Daoy (cell line): ENCODE measurements at places on chromosomes 3 and 15.
A peak's percentile ranks its signal among the peaks of the same experiment; 100 is the strongest.

- DNase-seq, result no peak
Observed at GRCh38 chr3:152549263-152549662, 280.5 kb downstream of the MBNL1 start.

- DNase-seq, result peak; percentile 76
Observed at GRCh38 chr3:98901119-98901391, 440 bp downstream of the DCBLD2 start.

DNA sequence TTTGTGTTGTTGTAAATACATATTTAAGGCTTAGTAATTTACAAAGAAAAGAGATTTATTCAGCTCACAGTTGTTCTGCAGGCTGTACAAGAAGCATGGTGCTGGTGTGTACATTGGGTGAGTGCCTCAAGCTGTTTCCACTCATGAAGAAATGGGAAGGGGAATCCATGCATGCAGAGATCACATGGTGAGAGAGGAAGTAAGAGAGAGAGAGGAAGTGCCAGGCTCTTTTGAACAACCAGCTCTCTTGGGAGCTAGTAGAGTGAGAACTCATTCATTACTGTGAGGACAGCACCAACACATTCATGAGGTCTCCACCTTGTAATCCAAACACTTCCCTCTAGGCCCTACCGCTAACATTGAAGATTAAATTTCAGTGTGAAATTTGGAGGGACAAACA, 909.2 kb downstream of the NSUN3 start:
- DNase-seq, result no peak

DNA sequence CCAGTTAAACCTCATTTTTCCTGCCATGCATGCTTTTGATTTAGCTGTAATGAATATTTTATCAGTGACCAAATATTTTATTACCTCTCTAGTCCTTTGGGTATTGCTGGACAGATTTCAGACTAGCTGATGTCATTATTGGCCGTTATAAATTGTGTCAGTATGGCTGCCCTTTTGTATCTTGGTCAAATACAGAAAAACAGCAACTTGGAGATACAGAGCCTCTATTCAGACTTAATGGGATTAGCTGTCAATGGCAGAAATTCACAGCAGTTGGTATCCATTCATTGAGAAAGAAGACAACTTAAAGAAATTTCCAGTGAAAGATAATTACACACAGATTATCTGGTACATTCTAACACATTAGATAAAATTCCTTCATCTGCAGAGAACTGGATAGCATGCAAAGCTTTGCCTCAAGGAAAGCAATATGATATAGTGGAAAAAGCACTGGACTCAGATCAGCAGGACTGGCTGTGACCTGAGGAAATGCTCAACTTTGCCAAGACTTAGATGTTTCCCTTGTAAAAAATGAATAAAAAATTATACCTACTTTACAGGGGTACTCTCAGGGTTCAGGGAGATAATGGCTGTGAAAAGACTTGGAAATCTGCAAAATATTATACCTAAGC, 20.8 kb downstream of the COL6A6 start:
- DNase-seq, result no peak

GRCh38 chr3:191434024-191434423, 26.9 kb upstream of the PYDC2 start:
- DNase-seq, result no peak

DNA sequence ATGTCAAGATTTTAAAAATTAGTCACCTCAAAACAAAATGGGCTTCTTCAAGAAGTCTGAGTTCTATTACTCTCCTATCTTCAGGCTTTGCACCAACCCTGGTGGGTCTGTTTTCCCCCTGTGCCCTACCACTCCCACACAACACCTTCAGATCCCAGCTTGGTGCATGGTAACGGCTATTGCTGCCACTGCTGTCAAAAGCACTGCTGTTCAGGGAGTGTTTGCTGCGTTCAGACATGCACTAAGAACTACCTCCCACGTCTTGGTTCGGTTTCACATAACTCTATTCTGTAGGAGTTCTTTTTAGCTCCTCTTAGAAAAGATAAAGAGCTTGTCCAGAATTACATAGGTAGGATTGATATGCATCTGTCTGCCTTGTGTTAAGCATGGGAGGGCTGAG, 799.2 kb downstream of the NR2F2 start:
- no peak for DNase-seq
